Activated CD4-positive, alpha-beta T cell treated with anti-CD3 and anti-CD28 coated beads for 4 hours (primary cell): ENCODE measurements at places on chromosomes 2 and 18.

DNA sequence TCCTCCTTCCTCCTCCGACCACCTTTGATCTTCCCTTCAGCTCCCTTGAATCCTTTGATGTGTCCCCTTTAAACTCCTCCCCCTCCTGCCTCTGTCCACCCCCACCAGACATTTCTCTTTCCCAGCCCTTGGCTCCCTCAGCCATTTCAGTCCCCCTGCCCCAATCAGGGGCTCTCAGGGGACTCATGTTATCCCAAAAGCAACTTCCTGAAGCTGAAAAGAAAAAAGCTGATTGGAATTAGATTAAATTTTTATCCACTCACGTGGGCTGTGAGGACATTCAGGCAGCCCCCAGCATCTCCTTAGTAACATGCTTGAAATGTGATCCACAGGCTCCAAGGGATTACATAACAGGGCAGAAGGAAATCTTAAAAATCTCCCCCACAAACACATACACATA is 81.3 kb downstream of the NEURL3 start:
- no peak for DNase-seq

DNA sequence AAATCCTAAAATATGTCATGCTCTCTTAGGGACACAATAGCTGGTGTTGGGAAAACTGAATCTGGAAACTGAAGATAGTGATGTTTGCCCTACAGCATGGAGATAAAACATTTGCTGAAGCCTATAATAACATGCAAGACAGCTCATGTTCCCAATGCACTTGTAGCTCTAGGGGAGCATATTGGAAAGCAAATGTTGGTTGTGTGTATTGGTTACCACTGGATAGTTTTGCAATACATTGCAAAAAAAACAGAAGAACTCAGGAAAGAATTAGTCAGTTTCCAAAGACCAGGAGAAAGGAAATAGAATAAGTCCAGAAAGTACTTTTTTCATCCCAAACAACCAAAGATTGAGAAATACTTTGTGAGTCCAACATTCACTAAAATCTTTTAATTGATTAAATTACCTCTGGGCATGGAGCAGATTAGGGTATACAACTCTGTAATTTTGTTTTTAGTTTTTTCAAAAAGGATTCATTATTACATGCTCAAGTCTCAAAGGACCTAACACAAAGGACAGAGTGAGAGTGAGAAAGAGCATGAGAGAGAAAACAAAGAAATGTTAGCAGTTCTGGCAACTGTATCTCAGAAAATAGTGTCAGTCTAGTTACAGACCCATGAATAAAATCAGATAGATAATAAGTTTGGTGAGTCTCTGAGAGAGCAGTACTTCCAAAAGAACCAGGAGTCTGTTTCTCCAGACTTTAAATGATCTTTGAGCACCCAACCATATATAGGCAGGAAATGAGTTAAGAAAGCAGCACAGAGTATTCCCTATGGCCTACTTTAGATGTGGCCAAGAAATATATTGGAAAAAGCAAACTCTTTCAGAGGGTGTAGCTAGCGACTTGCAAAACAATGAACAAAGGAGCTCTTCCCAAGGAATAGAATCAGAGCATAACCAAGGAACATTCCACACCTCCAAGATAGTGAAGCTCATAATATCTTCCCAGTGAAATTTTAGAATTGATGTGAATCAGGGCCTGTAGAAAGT is 36.6 kb upstream of the COL3A1 start:
- no peak for DNase-seq

DNA sequence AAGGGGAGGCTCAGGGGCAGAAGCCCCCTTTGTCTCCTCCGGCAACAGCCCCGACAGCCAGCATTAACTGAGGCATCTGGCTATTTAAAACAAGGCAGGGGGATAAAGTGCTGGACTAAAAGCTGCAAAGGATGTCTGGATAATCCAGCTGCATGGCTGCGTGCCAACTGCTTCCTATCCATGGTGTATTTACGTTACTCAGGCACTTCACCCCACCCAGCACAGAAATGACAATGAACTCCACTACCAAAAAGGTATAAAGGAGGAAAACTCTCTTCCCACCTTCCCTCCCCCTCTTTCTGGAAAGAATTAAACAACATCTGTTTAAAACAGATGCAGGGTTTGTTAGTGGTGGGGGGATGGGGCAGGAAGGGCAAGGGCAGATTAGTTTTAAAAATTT is 82.5 kb downstream of the SPRED2 start:
- no peak for DNase-seq

DNA sequence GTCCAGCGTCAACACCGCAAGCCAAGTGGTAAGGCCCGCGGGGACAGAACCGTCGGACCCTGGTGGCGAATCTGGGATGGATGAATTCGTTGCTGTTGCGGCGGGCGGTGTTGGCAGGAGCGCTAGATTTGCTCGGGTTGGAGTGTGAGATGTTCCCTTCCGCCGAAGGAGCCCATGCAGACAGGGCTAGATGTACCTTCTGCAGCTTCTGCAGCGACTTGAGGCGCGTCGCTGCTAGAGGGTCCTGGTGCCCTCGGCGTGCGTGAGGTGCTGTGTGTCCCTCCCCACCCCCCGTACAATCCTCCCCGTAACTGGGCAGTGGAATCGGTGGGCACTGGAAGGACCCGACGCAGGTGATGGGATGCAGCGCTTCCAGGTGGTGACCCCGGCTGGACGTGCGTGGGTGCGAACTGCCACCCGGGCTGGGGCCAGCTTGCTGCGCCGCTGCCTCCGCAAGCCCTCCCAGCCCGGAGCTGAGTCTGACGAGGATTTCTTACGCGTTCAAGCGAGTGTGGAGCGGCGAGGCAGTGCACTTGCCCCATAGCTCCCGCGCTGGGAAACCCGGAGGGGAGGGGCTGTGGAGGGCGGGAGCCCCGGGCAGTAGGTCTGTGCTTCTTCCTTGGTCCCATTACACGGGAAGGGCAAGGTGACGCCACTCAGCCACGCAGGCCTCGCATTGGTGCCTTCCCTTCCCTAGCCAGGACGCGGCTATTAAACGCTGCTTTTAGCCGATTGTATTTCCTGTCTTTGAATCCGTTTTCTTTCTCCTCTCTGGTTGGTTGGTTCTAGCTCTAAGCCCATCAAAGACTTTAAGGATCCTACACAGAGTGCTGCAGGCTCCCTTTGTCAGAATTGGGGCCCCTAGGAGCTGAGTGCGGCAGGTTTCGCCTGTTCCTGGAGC is 34.2 kb downstream of the CHRNA1 start:
- no peak for DNase-seq

DNA sequence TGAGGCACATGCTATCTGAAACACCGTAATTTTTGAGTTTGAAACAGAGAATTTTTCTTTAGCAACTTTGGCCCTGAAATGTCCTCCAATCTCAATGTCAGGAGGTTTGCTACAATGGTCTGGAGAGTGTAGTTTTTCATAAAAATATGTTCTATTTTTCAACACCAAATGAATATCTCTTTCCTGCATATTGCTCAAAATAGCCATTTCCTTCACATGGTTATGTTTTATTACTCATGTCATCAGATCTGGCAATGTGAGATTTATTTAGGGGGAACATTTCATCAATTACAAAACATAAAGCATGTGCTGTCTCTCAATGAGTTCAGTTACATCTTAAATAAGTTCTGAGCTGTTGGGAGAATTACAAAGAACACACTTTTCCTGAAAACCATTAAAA is 871.9 kb upstream of the FSHR start:
- DNase-seq, result no peak

- no peak for DNase-seq
These were observed 173.7 kb downstream of the PTPRM start for GRCh38 chr18:7740821-7741220.

- DNase-seq, result no peak
These were observed 280 bp upstream of the CYP1B1 start for GRCh38 chr2:38076152-38076709.

DNA sequence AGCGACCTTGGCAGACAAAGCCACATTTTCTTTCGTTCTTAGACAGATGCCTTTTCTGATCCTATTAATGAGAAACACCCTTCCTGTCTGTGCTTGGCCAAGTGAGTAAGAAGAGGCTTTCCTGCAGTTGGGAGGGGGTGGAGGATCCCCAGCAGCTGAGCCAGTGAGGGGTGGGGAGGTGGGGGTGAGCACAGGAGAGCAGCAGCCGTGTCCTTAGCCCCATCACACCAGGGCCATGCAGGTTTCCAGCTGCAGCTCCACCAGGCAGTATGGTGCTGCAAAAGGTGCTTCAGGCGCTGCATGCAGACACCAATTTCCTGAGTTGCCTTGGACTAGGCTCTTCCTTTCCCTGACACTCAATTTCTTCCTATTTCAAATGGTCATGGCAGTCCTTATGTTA is 123.3 kb upstream of the SIX2 start:
- no peak for DNase-seq

DNA sequence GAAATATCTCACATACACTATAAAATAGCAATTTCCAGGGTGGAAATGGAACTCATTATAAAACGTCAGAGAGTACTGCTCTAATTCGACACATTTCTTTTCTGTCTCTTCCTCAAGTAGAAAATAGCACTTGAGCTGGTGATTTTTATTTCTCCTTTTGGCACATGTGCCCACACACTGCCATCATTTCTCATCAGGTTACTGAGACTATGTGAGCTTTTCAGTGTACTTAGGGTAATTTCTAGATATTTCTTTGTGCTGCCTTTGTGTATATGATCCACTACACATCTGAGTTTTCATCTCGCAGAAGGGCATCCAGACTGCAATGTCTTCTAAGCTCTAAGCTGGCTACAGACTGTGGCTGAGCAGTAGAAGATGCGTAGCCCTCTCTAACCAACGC is 62.1 kb upstream of the PGAP1 start:
- no peak for DNase-seq

GRCh38 chr18:62523631-62524439 is 1.0 kb downstream of the ZCCHC2 start:
- peak; percentile 56 for DNase-seq

GRCh38 chr18:79902640-79903039 is 48.8 kb downstream of the SLC66A2 start:
- no peak for DNase-seq

DNA sequence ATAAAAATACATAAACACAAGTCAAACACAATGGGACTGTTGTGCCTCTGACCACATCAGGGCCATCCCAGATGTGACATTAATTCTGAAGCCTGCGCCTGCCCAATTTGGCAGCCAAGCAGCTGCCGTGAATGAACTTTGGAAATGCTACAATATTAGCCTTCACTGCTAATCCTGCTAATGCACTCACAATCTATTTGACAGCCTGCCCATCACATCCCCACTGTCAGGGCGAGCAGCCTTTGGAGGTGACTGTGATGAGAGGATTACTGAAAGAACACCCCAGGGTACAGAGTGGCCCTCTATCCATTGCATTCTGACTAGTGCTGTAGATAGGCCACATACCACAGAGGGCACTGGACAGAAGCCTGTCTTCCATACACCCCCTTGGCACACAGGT is 21.6 kb downstream of the OSR1 start:
- no peak for DNase-seq

DNA sequence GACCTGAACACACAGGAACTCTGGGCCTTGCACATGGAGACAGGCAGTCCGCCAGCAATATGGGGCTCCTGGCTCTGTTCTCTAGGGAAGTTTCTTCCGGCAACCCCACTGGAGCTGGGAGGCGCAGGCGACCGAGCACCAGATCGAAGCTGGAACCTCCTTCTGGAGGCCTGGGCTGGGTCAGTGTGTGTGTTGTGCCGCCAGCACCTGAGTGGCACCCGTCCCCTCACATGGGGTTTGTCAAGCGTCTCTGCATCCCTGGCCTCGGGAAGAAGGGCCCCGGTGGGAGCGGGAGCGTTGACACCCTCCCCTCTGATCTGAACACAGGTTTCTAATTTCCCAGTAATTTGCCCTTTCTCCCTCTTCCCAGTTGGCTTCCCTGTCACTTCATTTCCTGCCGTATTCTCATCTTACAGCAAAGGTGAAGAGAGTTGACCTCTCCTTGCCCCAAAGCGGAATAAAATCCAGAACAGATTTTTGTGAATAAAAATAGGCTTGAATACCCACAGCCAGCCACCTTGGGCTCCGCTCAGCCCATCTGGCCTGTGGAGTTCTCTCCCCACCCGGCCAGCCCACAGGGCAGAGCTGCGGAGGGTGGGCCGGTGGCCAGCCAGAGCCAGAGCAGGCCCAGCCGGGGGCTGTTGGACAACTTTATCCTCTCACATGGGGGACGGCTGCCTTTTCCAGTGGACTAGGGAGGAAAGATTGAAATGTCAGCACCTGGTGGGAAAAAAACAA is 85.9 kb downstream of the APOB start:
- no peak for DNase-seq

GRCh38 chr2:54289917-54290316 is 33.9 kb upstream of the TSPYL6 start:
- no peak for DNase-seq

GRCh38 chr18:39555496-39555895 is 1989.9 kb upstream of the CELF4 start:
- DNase-seq, result no peak

DNA sequence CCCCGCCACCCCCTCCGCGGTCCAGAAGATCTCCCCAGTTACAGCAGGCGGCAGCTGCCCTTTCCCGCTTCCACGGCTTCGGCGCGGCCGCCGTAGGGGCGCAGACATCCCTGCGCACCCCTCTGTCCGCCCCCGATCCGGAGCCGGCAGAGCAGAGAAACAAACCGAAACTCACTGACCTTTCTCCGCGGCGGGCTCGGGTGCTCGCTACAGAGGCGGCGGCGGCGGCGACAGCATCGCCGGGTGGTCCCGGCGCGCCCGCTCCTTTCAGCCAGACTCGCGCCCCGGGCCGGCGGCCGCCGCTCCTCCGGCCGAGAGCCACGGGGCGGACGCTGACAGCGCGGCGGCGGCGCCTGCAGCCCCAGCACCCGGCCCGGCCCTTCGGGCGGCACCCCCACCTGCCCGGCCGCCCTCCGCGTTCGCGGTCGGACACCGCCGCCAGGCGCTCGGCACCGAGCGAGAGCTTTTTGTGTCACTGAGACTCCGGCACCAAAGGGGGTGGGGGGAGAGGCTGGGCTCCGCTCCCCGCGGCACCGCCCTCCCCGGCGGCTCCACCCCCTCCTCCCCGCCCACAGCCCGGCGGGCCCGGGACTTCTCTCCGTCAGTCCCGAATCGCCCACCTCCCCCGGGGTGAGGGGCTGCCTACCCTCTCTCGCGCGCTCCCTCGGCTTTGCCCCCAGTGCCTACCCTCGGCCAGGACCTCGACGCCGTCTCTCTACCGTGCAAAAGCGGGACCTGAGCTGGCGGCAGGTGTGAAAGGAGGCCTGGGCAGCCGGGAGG is 1.4 kb upstream of the RNF152 start:
- DNase-seq, result peak; percentile 73

DNA sequence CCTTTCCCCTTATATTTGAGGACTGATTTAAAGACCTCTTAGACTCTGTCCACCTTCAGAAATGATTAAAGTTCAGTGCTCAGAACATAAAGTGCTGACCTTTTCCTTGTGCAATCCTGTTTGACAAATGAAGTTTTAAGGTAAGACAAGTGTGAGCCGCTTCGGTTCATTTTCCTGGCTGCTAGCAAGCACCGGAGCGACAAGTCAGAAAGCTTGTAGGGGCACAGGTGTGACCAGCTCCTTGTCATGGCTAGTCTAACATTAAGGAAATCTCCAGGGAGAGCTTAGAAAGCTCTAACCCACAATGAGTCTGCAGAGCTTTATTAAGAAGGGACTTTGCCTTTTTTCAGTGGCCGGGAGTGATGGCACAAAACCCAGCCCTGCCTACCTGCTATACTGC is 2.3 kb upstream of the NCKAP5 start:
- no peak for DNase-seq

- DNase-seq, result no peak
These were observed 5.0 kb upstream of the IL18RAP start for GRCh38 chr2:102417946-102418345.
